ENCODE measurements at places on chromosomes 2 and 18.

- no peak for DNase-seq
These were observed 43.7 kb downstream of the TWIST2 start for GRCh38 chr2:238891457-238892203.

DNA sequence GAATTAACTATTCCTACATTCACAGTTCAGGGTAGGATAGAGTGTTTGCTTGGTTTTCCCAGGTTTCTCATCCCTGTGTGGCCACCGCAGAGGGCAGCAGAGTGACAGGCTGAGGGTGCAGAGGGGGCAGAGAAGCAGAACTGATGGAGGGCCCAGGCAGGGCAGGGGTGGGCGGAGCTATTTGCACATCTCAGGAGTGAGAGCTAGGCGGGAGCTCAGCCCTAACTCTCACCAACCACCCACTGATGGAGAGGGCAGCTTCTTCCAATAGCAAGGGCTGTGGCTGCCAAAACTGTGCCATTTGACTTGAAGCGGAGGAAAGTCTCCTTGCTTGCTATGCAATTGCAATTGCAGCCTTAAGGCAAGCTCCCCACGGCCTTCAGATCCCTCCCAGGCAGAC lies 12.0 kb upstream of the DARS1 start:
- DNase-seq: no peak

GRCh38 chr18:395456-396250 lies 104.8 kb downstream of the COLEC12 start:
- no peak for DNase-seq

GRCh38 chr18:44098551-44099098 lies 582.1 kb upstream of the SETBP1 start:
- DNase-seq: no peak

GRCh38 chr2:60437080-60437696 lies 116.3 kb downstream of the BCL11A start:
- no peak for DNase-seq

DNA sequence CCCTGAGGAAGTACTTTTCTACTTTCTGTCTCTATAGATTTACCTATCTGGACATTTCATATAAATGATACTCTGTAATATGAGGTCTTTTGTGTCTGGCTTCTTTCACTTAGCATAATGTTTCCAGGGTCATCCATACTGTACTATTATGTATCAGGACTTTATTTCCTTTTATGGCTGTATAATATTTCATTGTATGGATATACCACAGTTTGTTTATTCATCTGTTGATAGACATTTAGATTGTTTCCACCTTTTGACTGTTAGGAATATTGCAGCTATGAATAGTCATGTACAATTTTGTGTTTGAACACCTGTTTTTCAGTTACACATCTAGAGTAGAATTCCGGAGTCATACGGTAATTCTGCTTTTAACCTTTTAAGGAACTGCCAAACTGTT lies 73.8 kb downstream of the TMEM185B start:
- no peak for DNase-seq
